GM13977 (cell line): ENCODE measurements at places on chromosomes 11 and 22.

DNA sequence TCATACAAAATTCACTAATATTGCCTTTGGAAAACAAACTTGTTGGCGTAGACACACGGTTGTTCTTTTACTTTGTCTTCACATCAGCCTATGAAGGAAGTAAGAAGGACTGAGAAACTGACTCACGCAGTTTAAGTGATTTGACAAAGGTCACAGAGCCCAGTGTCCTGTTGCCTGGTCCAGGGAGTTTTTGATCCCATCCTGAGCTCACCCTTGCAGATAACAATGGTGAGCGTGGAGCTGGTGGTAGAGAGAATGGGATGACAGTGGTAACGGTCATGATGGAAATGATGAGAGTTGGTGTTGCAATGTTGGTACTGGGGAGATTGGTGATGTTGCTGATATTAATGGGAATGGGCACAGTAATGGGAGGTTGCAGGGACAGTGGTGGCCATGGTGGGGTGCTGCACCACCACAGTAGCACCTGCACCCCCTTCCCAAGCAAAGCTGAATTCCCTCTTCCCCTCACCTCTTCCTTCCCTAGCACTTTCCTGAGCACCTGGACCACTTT lies 22.0 kb downstream of the CREB3L1 start:
- DNase-seq, result no peak

GRCh38 chr22:26348810-26349526 lies 80.1 kb upstream of the ASPHD2 start:
- DNase-seq, result no peak

DNA sequence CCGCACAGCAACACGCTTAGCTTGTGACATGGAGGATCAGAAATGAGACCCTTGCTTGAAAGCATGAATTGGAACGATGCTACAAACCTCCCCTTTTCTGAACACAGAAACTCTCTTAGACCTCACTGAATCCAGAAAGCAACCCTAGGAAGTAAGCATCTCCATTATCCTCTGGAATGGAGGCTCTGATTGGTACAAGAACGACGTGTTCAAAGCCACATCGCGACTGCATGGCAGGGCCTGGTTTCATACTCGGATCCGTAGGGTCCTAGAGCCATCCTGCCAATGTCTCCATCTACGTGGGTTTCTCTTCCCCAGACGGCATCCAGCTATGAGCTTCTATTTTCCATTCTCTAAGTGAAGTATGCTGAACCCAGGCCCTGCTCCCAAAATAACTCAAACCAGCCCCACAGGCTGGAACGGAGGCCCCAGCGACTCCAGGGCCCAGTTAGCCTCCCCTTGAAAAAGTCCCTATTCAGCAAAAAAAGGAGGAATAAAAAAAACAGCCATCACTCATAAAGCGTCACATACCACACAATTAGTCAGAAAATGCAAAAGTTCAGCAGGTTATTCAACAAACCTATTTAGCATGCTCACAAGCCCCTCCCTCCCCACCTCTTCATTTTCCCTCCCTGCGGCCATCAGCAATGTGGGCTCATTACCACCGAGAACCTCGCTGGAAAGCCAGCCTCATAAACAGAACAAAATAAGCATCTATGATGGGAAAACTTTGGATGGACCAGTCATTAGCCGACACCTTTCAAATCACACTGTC lies 7.1 kb upstream of the MN1 start:
- DNase-seq, result no peak

DNA sequence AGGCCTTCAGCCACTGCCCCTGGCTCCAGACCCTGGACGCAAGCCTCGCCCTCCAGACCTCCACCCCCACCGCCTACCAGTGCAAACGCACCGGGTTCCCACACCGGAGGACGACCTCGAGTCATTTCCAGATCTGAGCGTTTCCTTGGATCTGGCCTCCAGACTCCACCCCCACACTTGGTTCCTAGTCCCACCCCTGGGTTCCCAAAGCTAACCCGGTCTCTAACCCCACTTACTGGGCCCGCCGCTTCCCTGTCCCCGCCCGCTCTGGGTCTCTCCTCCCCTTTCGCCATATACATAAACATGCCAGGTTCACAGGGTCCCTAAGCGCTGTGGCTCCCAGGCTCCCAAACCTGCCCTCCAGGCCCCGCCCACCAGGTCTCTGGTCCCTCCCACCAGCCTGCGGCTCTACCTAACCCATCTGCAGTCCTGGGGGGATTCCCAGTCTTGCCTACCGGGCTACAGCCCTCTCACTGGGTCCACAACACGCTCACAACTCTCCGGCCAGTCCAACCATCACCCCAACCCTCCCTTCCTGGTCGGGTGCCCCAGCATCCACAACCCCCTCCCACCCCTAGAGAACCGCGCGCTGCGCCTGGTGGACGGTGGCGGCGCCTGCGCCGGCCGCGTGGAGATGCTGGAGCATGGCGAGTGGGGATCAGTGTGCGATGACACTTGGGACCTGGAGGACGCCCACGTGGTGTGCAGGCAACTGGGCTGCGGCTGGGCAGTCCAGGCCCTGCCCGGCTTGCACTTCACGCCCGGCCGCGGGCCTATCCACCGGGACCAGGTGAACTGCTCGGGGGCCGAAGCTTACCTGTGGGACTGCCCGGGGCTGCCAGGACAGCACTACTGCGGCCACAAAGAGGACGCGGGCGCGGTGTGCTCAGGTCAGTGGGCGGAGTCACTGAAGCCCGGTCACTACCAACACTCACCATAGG lies 36.7 kb downstream of the CD6 start:
- DNase-seq, result peak; percentile 57

GRCh38 chr22:21622919-21623647 lies 6.7 kb downstream of the YDJC start:
- no peak for DNase-seq

DNA sequence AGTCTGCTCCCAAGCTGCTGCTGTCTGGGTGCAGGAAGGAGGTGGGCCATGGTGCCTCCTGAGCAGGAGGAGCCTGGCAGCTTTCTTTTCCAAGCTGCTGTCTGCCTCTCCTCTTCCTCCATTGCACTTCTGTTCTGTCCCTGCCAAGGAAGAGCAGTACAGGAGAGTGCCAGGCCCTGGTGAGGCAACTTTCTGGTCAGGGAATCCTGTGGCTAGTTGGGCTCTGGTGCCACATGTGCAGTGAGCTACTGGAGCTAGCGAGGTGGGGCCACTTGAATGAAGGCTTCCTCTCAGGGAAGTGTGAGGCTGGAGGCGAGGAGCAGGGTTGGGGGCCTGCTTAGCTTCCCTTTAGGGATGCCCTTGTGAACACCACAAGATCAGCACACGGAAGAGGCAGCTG lies 90.0 kb downstream of the TSPAN18 start:
- DNase-seq, result no peak

DNA sequence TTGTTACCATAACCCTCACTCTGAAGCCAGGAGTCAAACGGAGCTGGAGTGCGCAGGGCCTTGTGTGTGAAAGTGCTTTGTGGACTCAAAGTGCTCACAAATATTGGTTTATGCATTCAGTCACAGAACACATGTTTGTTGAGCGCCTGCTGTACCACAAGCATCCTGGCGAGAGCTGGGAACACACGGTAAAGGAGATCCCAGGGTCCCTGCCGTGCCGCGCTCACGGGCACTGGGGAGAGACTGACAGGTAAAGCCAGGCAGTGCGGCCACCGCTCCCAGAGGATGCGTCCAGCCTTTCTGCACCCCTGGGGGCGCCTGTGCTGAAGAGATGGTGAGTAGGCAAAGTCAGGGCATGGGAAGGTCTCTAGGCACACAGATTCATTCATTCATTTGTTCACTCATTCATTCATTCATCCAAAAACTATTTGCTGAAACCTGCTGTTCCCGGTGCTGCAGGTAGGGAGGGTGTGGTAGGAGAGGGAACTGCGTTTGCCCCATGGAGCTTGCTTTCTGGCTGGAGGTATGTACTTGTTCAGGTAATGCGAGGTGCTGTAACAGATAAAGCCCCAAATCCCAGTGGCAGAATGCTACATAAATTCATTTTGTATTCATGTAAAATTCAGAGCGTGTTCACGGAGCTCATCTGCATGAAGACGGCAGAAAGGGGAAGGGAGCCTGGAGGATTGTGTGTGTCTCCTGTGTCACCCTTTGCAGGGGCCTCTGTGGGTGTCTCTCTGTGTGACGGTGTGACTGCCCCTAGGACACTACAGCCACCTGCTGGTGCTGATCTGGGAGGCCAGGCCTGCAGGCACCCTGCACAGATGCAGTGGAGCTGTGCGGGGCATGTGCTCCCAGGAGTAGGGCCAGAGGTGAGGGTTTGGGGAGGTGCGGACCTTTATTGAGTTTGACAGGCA lies 167.0 kb upstream of the B3GAT1 start:
- no peak for DNase-seq

GRCh38 chr11:128434411-128434810 lies 152.9 kb downstream of the ETS1 start:
- DNase-seq, result no peak

- no peak for DNase-seq
Observed at GRCh38 chr11:83542861-83543260, 256.7 kb upstream of the CCDC90B start.

- DNase-seq, result no peak
Observed at GRCh38 chr11:110710628-110711381, 1.4 kb downstream of the ARHGAP20 start.

GRCh38 chr11:81192516-81192915 lies 1541.1 kb downstream of the FAM181B start:
- no peak for DNase-seq

DNA sequence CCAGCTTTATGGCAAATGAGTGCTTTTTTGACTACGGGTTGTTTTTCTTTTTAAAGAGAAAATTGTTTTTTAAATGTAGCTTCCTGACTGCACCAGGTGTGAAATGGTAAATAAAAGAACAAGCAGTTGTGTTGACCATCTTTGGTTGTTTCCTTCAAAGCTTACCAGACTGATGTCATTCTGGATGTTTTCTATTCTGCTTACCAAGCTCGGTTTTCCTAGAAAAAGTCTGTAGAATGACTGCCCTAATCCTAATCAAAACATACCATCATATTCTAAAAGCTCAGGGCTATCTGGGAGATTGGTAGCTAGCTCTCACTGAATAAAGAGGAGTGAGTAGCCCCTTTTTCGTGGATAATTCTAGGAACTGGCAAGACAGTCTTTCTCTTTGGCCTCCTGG lies 77.7 kb downstream of the GAB2 start:
- DNase-seq, result no peak

DNA sequence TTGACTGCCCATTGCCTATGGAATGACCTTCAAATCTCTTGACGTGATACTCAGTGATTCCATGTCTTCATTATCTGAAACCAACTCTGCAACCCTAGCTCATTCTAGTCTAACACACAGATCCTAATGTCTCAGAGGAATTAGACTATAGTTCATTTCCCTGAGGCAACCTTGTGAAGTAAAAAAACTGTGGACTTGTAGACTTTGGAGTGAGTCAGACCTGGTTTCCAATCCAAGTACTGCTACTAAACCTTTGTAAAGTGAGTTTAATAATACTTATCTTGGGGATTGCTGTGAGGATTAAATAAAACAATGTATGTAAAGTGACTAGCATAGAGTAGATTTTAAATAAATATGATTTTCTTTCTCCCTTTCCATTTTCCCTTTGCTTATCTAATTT lies 226.1 kb downstream of the BLID start:
- no peak for DNase-seq

DNA sequence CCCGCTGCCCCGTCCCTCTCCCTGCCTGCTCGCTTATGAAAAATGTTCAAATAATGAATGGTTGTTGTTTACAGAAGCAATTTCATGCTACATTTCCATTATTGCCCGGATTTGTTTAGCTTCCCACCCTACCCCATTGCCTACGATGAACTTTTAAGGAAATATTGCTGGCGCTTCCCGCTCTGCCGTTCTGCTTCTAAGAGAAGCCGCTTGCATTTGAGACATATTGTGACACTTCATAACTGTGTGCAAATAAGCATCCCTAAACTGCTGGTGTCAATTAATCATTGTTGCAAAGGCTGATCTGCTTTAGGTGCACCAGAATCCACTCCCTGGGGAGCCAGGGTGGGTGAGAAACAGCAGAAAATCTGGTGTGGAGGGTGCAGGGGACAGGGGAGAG lies 52.3 kb upstream of the LMO1 start:
- no peak for DNase-seq

DNA sequence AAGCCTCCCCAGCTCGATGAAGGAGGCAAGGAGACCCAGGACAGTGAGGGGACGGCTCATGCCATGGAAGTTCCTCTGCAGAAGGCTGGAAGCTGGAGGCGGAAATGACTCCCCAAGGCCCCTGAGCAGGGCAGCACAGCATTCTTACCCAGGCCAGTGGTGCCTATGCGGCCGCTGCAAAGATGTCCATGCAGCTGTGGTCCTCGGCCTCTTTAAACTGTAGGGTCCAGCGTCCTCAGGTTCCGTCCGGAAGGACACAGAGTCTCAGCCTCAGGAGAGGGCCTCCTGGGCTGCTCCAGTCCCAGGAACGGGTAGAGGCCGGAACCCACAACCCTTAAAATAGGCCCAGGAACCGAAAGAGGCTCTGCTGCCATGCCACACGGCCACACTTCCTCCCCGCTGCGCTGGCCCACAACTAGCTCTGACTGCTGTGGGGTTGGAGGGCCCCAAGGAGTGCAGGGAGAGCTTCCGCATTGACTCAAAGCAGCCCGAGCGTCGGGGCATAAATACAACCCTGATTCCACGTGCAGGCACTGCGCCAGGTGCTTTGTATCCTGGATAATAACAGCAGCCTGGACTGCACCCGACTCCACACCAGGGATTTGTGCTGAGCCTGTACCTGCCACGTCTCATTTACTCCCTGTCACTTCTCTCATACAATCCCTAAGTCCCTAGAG lies 5.5 kb downstream of the KIAA0930 start:
- peak; percentile 81 for DNase-seq

DNA sequence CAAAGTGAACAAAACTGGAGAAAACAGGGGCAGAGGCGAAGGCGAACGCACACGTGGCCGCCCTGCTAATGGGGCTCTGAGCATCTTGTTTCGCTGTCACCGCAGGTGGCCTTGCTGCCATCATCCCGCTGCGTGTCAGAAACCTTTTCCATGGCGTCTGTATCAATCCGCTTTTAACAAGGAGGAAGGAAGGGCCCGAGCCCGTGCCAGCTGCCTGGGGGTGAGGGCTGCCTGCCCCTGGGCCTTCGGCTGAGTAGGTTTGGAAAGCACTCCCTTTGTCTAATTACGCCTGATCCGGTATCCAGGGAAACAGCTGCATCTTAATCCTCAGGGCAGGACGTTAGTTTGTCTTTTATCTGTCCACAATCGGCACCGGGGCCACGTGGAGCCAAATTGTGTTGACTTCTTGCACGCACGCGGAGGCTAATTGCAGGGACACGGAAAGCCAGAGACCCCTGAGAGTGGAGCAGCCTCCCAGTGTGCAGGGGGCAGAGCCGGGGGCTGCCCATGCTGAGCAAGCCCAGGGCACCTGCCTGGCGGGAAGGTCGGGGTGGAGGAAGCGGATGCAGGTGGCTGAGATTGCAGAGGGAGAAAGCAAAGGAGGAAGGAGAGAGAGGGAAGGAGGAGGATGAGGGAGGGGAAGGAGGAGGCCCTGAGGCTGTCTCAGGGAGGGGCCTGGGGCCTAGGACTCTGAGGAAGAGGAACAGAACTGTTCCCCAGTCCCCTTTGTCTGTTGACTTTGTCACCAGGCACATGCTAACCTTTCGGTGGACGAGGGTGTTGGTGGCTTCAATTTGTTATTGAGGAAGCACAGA lies 19.2 kb upstream of the TH start:
- DNase-seq, result no peak

DNA sequence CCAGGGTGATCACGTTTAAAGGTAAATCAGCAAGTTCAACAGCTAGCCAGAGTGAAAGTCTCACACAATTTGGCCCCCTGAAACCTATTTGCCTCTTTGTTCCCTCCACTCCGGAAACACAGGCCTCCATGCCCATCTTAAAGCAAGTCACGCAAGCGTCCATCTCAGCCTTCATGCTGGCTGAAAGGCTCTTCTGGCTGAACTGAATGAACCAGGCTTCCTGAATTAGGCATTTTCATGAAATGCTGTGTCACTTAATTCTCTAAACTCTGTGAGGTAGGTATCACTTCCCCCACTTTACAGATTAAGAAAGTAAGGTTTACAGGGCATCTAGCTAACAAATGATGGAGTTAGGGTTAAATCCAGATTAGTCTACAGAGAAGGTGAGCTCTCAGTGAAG lies 1.4 kb downstream of the SLC25A17 start:
- peak; percentile 28 for DNase-seq
